NCI-H446 (cell line): ENCODE measurements at places on chromosomes 13 and 19.
A peak's percentile ranks its signal among the peaks of the same experiment; 100 is the strongest.

GRCh38 chr19:45455707-45456499, 11.9 kb upstream of the FOSB start:
- peak; percentile 91 for DNase-seq

DNA sequence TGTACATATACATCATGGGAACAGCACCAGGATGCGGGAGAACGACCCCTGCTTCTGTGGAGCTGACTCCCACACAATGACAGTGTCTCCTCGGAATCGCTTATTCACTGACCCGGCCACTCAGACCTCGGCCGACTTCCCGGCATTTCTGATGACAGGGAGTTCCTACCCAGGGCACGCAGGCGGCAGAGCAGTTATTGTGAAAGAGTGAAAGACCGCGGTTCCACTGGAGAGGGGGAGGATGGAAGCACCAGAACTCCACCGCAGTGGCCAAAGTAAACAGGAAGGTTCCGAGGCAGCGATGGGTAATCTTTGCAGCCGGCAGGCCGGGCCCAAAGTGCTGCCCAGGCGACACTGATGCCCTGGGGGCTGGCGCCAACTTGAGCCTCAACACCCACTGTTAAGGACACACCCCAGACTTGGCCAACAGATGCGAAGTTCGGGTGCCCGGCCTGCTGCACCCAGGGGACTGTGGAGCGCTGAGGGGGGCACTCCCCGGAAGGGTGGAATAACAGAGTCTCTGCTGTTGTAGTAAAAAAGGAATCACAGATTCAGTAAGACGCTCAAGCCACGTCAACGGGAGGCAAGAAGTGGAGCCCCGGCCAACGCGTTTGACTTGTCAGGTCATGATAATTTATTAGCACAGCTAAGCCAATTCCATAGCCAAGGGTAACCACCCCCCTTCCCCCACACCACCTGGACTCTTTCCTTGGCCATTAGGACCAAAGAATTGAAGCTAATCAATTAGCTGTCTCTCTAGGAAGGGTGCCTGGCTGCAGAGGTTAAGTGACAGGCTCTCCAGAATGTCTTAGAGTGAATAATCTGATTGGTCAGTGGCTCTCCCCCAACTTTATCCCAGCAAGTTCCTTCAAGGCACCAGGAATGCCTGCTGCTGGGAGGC, 5.8 kb downstream of the MLLT1 start:
- peak; percentile 80 for DNase-seq

DNA sequence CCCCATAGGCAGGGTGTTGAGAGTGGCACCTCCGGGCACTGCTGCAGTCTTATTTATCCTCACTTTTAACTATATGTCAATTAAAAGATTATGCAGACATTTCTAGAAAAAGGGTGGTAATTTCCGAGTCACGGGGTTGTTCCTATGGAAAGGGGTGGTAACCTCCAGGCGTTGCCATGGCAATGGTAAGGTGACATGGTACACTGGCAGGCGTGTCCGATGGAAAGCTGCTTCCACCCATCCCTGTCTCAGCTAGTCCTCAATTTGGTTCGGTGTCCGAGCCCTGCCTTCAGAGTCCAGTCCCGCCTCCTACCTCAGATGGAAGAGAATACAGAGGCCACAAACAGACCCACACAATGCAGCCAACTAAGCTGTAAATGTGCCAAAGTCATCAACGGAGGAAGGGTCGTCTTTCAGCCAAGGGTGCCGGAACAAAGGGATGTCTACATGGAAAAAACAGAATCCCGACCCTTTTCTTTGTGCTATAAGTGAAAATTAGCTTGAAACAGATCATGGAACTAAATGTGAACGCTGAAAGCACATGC, 72.6 kb upstream of the C13orf46 start:
- no peak for DNase-seq

- no peak for DNase-seq
Measured at GRCh38 chr19:8017808-8018207, 12.4 kb upstream of the ELAVL1 start.

- no peak for DNase-seq
Measured at GRCh38 chr19:41500443-41500842, 57.5 kb downstream of the ERICH4 start.
